Cardiac septum (tissue), 1 donor: ENCODE measurements at places on chromosomes 16 and 17.

- no peak for DNase-seq
These were observed 15.6 kb downstream of the C16orf90 start for GRCh38 chr16:3479654-3480216.

GRCh38 chr16:68450741-68451255 is 2.5 kb upstream of the SMPD3 start:
- DNase-seq = peak; percentile 24

GRCh38 chr16:85418978-85419491 is 194.1 kb upstream of the GSE1 start:
- DNase-seq = peak; percentile 72

- DNase-seq = no peak
These were observed 9.0 kb downstream of the SMIM5 start for GRCh38 chr17:75642182-75642783.

DNA sequence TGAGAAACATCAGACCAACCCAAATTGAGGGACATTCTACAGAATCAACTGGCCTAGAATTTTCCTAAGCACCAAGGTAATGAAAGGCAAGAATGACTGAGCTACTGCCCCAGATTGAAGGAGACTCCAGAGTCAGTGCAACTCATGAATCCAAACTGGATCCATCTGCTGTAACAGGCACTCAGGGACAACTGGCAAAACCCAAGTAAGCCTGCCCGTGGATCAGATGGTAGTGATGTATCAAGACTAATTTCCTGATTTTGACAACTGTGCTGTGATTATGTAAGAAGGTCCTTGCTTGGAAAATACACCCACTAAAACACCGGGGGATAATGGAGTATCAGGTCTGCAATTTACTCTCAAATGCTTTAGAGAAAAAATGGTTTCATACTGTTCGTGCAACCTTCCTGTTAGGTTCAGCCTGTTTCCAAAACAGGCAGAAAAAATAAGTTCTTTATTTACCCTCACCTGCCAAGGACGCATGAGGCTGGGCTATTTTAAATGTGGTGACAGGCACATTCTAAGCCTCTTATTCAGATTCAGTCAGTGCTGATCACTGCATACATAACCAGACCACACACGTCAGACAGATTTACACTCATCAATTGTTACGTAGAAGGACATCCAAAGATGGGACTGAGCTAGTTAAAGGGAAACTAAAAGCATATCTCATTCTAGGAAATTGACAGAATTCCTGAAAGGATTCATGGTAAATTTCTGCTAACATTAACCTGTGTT is 7.0 kb downstream of the MBTPS1 start:
- DNase-seq = no peak

GRCh38 chr17:42586514-42587230 is 9.1 kb upstream of the PSMC3IP start:
- no peak for DNase-seq

- DNase-seq = no peak
These were observed 273.4 kb downstream of the CPPED1 start for GRCh38 chr16:12530302-12530701.

DNA sequence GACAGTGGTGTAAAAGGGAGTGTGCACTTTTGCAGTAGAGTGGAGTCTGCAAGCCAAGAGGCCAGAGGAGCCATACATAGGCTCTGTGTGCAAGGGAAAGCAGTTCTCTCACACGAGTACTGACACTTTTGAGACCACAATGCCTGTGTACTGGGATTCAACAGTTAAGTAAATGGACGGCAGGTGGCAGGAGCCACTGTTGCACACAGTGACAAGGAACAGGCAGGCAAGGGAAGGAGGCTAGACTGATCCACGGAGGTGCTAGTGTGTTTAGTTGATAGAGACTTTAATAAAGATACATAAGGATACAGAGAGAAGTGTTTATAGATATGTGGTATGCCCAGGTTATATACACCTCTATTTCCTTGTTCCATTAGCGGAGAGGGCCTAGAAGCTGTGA is 67.0 kb downstream of the MPRIP start:
- DNase-seq = no peak

DNA sequence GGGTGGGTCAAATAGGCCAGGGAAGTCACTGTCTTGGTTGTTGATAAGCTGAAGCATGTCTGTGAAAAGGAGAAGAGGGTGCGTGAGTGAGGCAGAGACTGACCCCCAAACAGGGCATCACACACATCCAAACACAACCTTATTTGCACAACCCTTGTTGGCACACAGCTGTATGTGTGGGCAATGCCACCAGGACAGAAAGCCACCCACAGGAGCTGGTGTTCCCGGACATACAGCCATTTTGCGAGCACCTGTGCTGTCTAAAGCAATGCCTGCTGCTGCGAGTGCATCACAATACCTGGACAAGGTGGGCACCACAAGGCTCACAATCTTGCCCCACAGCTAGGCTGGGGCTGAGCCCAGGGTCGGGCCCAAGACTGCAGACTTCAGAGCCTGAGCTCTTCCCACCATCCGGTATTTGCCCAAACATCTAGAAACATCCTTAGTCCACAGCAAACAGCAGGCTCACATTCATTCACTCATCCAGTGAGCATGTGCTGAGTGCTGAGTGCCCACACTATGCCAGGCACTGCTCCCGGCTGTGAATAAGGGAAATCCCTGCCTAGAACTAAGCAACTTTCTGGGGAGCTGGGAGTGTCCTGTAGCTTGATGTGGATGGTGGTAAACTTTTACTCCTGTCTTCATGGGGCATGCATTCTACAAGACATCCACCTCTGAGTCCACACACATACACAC is 16.2 kb downstream of the SREBF1 start:
- no peak for DNase-seq

DNA sequence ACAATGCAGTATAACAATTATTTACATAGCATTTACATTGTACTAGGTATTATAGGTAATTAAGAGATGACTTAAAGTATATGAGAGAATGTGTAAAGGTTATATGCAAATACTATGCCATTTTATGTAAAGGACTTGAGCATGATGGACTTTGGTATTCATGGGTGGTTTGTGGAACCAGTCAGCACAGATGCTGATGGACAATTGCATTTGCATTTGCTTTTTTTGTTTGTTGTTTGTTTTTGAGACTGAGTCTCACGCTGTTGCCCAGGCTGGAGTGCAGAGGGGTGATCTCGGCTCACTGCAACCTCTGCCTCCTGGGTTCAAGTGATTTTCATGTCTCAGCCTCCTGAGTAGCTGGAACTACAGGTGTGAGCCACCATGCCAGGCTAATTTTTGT is 36.0 kb downstream of the BCAS3 start:
- no peak for DNase-seq

- peak; percentile 80 for DNase-seq
These were observed 568 bp upstream of the TNK1 start for GRCh38 chr17:7380321-7380720.

- DNase-seq = no peak
These were observed 1.2 kb upstream of the MPP3 start for GRCh38 chr17:43834106-43834505.

DNA sequence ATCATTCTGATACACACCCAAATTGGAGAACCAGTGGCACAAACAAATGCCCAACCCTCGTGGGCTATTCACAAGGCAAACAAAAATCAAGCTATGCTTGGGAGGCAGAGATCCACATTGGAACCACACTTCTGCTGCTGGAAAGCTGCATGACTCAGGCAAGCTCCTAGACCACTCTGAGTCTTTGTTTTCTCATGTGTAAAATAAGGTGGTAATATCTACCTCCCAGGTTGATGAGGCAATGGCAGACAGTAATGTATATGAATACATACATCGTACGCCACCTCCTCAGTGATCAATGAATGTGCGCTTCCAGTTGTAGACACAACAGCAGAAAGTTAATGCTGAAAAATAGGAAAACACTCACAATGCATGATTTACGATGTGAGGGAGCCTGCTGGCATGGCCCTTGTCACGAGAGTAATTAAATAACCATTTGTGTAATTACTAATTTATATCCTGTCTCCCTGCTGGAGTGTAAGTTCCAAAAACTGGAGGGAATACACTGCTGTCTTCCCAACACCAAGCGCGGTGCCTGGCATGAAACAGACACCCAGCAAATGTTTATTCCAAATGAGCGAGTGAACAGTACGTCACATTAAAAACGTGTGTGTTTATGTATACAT is 69.9 kb upstream of the HSBP1 start:
- DNase-seq = no peak

GRCh38 chr17:72030067-72030899 is 90.5 kb upstream of the SOX9 start:
- no peak for DNase-seq

DNA sequence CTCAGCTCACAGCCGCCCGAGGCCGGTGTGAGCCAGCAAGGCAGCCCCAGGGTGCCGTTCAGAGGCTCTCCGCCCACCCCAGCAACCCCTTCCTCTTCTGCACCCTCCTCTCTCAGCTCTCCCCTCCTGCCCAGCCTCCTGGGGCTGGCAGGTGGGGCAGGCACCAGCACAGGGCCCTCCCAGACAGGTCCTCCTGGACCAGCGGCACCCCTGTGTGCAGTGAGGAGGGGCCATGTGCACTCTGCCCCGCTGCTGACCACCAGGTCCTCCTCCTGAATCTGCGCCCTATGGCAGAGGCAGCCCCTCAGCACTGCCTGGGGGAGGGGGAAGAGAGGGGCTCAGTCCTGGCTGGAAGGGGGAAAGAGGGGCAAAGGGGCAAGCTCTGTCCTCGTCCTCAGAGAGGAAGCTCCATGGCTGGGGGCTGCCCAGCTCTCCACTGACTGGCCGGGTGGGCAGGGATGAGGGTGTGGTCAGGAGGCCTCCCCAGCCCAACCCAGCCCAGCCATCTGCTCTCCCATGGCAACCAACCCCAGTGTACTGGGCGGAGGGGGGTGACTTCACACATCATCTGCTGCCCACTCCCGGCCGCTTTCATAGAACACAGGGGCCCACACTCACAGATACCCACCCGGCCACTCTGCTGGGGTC is 5.4 kb upstream of the BCAR1 start:
- DNase-seq = no peak

DNA sequence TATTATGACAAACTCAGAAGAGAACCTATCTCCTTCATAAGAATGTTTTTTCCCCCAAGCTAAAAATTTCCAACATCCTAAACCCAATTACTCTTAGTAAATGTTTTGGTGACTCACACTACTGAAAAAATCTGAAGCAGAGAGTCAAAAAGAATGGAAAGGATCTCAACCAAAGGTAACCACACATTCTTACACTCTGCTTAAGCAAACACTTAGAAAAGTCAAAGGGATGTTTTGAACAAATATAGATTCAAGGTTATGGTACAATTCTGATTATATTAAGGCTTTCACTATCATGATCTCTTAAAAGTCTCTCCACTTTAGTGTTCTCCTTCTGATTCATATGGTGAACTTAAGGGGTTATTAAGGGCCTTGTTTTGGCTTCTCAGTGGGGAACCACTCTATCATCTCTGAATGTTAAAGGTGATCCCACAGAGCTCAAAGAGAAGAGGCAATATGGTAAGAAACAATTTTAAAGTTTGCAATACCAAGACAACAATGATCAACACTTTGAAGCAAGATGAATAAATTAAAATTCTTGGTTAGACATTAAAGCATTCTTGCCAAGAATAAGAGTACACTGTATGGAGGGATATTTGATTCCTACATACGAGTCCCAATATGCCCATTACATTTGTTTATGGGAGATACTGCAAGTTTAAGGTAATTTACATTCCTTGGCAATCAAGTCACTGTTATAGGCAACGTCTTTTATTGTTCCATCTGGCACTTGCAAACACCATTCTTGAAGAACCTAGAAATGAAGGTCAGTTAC is 69.2 kb downstream of the CDC27 start:
- DNase-seq = no peak

DNA sequence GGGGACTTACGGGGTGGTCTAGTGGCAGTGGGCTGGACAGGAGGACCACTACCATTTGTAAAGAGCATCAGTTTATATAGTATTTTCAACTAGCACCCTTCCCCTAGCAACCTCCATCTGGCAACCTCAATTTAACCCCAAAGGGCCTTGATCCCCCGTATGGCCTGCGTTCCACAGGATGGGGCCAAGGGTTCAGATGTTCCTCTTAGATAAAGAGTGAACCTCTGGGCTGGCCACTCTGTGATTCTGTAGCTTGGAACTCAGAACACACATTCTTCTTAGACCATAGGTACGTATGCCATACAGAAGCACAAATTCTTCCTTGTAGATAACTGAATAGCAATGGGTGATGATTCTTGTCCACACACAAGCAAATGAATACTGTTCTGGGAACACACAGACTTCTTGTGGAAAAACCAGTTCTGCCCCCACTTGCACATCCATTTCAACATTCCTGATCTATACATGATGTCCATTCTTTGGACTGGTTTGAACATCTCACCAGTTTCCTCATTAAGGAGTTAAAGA is 1.9 kb upstream of the GGA2 start:
- no peak for DNase-seq

- DNase-seq = no peak
These were observed 9.7 kb downstream of the USB1 start for GRCh38 chr16:58010886-58011285.

GRCh38 chr16:74450236-74450635 is 29.0 kb upstream of the CLEC18B start:
- no peak for DNase-seq

DNA sequence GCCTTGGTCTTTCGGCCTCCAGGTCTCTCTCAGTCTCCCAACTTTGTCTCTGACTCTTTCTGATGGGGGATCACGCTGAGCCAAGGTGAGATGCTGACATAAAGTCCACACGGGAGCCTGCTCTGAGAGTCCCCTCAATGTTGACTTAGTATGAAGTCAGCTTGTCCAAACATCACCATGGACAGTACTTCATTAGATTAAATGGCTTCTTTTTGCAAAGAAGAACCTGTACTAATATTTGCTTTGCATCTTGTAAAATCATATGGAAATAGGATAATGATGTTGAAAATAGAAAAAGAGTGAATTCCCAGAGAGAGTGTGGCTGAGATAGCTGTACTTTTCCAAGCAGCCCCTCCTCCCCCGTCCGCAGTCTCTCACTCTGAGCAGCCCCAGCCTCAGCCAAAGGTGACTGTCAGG is 56.7 kb upstream of the SIAH1 start:
- DNase-seq = no peak
